ENCODE measurements at places on chromosomes 6 and 20. TPM values are rescaled to one million over a fixed set of nuclear protein-coding genes. Genes with fewer than 3 reads are reported as not detected.

- DNase-seq = no peak
These were observed 20.1 kb downstream of the C6orf141 start for GRCh38 chr6:49570474-49571079.

DNA sequence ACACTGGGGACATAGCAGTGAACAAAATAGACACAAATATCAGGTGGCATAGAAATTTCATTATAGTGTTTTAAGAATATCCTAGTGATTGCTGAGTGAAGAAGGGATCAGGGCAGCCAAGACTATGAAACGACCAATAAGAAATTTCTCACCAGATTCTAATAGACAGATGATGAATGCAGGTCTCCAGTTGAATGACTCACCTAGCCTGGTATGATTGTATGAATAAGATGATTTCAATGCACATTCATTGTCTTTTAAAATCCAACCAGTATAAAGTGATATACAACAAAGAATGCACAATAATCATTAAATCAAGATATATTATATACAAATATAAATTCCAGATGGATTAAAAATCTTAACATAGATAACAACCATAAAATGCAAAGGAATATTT is 124.5 kb upstream of the TENT5A start:
- DNase-seq = no peak

GRCh38 chr20:1779567-1779966 is 115.6 kb upstream of the SIRPA start:
- DNase-seq = no peak

The STMN3 gene
- total RNA-seq = 92.9 TPM

The TBP gene
- 26.1 TPM for total RNA-seq

GRCh38 chr6:166119116-166119911 is 48.3 kb downstream of the TBXT start:
- DNase-seq = no peak

The GPR6 gene
- not detected for total RNA-seq

DNA sequence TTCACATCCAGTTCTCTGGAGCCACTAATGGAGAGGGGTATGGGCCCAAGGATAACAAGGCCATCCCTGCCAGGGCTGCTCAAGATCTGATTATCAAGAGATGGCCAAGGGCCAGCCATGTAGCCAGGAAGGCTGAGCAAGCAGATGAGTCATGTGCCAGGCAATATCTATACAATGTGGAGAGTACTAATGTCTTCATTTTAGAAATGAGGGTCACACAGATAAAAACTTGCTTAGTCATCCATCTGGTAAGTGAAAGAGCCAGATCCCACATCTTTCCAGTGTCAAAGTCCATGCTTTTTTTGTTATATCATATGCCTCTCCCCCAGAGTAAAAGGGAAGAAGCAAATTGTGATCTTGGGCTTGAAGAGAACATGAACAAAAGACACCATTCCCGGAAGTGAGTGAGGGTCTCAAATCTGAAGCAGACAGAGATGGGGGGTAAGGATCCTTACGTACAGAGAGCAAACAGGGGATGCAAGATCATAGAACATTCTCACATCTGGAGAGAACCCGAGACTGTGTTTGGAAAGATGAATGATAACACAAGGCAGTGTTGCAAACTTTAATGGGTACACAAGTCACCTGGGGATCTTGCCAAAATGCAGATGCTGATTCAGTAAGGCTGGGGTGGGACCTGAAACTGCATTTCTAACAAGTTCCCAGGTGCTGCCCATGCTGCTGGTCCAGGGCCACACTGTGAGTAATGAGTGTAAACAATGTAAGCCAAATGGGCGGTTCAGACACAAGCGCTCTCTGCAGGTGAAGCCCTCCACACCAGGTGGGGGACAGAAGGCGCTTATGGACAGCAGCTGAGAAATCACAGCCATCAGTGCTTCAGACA is 20.0 kb upstream of the GSTA3 start:
- no peak for DNase-seq

GRCh38 chr6:154239392-154239791 is 117.2 kb downstream of the IPCEF1 start:
- no peak for DNase-seq

The BTNL2 gene
- total RNA-seq = not detected

The CAPN11 gene
- total RNA-seq = 0.79 TPM

- no peak for DNase-seq
These were observed 29.9 kb downstream of the SGK1 start for GRCh38 chr6:134287859-134288537.

- DNase-seq = peak; percentile 41
These were observed 1.5 kb downstream of the BAK1 start for GRCh38 chr6:33578588-33579011.

GRCh38 chr20:35546127-35546526 is 4.2 kb downstream of the ERGIC3 start:
- DNase-seq = no peak

- DNase-seq = no peak
These were observed 1.5 kb downstream of the TFAP2A start for GRCh38 chr6:10413262-10413849.

The ULBP1 gene
- total RNA-seq = 0.23 TPM

The LGSN gene
- total RNA-seq = 0.26 TPM

- no peak for DNase-seq
These were observed 226.8 kb downstream of the UST start for GRCh38 chr6:148973538-148974208.

DNA sequence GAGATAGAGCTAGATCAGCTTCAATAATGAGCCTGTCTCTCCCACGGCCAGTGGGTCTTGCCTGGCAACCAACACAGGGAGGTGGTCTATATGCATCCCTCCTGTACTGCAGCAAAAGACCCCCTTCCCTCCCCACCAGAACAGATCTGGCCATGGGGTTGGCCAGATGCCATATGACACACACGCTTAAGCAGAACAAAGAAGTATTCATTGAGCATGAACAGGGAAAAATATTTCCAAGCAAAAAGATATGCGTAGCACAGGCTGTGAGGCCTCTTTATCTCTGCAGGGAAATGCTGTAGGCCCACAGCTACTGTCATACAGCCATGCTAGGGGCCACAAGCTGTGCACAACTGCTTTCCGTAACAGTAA is 73.4 kb upstream of the NRSN1 start:
- no peak for DNase-seq

DNA sequence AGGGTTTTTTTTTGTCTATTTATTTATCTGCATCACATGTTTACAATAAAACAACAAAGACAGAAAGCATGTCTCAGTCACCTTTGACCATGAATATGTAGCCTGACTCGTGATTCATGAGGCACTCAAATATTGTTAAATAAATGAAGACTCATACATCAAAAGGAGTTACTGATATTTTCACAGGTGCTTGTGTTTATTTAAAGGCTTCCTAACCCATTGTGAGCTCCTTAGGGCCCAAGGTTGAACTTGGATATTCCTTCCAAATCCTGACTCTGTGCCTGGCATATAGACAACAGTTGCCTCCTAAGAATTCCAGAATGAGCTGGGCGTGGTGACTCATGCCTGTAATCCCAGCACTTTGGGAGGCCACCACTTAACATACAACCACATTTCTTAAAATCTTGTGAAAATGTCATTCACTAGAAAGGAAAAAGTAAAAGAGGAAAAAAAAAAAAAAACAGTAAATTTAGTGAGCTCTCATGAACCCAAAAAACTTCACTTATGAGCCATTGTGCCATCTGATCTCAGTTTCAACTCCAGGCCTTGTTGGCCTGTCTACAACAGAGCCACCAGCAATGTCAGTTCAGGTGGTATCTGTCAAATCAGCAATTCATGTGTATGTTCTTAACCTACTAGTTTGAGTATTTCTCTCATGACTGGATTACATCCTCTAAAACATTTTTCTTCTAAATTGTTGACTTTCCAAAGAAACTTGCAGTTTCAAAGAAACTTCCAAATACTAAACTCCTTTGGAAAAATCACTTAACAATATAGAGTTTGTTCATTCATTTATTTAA is 162.7 kb upstream of the MARCKS start:
- DNase-seq = no peak

DNA sequence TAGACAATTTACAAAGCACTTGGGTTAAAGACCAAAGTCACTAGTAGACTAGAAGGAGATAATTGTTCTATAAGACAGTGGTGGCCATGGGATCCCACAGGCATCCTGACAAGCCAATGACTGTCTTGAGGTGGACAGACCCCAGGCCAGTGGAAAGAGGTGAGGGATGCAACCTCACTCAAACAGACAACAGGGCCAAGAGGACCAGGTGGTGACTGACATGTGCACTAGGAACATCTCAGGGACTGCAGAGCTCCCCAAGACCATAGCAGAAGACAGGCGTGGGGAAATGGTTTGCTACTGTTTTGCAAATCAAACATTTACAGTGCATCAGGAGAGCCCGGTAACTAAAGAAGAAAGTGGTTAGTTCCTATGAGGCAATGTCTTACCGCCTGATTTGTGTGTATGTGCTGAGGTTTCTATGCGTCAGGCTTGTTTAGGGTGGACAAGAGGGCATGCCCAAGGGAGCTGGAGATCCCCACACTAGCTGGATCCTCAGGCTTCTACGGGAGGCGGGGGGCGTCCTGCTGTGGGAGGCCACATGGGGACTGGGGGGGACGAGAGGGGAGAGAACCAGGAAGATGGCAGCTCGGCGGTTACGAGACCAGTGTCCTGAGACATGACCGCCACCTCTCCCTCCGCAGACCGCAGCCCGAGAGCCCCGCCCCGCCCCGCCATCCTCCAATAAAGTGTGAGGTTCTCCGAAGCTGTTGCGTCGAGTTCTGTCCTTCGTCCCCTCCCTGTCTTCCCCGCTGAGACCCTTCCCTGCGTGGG is 623 bp upstream of the MRPS26 start:
- DNase-seq = peak; percentile 52

The RNF144B gene
- 3.7 TPM for total RNA-seq

DNA sequence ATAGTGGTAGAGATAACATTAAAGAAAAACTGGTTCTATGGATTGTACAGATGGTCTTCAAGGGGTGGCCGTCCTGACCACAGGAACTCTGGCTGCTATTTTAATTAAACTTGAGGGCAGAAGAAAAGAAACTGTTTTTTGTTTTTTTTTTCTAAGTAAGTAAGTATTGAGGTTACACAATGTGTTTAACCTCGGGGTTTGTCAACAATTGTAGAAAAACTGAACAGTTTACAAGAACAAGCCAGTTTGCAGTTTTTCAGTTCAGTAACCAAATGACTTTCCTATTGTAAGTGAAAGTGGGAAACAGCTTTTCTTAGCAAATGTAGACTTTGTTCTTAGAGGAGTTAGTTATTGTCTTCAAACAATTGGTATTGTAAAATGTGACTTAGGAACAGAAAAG is 77.0 kb downstream of the PLCB1 start:
- no peak for DNase-seq

GRCh38 chr6:141594874-141595273 is 537.9 kb upstream of the GJE1 start:
- DNase-seq = no peak

The PI3 gene
- total RNA-seq = 0.51 TPM

- no peak for DNase-seq
These were observed 57.3 kb downstream of the SULF2 start for GRCh38 chr20:47727909-47728361.

The PTCRA gene
- 0.53 TPM for total RNA-seq

The KCNG1 gene
- 0.82 TPM for total RNA-seq

The SIRPD gene
- 0.23 TPM for total RNA-seq

DNA sequence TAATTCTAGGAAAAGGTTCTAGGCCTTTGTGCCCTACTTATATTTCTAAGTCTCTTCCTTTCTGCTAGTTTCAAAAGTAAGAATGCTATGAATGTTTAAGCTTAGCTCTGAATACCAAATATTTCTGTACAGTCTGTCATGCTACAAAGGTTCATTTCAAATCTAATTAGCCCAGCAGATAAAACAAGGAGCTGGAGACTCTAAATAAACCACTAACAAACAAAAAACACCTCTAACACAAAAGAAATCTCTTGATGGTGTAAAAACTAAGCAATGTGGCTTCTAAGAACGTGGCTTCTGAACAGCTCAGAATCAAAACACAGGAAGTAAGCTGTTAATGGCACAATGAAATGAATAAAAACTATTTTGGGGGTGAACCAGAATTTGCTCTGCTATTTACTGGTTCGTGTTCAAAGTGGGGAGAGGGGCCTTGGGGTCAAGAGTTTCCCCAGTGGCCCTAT is 198.3 kb downstream of the BCAS1 start:
- DNase-seq = no peak

DNA sequence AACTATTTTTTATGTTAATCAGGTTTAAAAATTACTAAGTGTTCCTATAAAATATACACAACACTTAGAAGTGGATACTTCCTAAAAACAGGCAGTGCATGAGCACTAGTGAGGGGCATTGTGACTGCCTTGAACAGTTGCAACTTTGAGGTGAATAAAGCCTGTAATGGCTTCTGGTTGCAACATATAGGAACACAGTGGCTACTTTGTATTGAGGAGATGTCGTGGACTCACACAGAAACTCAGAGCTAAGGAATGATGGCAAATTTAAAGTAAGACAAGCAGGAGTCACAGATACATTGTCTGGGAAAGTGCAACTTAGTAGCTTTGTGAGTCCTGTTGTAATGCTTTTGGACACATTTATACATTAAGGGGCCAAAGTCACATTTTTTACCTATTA is 861 bp upstream of the HLA-A start:
- DNase-seq = no peak

The GSTA3 gene
- not detected for total RNA-seq

The JPH2 gene
- not detected for total RNA-seq

DNA sequence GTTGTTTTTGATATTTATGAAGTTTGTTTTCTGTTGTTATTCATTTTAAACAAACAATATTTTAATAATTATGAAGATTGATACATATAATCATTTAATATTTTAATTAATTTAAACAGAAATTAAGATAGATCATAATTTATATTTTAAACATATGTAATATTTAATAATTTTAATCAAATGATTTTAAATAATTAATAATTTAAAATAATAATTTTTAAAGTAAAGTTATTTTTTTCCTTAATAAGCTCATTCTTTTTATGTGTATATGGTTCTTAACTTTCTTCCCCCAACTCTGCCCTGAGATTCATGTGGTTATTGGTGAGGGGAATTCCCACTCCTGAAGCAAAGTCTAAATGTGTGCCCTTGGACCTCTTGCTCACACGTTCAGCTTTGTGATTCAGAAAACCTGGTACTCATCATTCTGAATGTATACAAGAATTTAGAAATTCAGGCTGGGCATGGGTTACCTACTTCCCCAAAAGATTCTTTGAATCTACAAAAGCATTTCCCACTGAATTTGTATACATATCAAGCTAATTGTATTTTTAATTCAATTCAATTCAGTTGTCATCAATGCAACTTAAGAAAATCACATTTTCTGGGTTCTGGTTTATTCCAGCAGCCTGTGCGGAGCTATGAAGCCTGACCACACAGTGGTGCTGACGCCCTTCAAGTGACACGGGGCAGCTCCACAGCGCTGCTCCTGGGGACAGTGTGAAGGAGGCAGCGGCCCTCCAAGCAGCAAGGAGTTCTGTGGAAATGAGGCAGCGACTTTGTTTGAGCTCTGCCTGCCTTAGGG is 168.9 kb upstream of the UST start:
- DNase-seq = peak; percentile 14

- DNase-seq = no peak
These were observed 24.6 kb downstream of the DLL1 start for GRCh38 chr6:170266061-170266825.
